Stimulated activated CD4-positive, alpha-beta T cell treated with anti-CD3 and anti-CD28 coated beads, Interleukin-1b, Interleukin-23, amount 100 ng/mL, for 1 hour (primary cell): ENCODE measurements at places on chromosomes 2 and 18.

GRCh38 chr18:10232062-10232461 is 222.4 kb upstream of the APCDD1 start:
- no peak for DNase-seq

DNA sequence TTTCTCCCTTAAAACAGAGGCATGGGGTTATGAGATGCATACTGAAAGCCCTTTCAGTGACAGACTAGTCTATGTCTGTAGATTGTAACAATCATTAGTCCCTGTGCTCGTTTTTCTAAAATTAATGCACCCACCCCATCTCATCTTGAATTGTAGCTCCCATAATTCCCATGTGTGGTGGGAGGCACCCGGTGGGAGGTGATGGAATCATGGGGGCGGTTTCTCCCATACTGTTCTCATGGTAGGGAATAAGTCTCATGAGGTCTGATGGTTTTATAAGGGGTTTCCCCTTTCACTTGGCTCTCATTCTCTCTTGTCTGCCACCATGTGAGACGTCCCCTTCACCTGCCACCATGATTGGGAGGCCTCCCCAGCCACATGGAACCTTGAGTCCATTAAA is 100.9 kb downstream of the AP1S3 start:
- no peak for DNase-seq

GRCh38 chr2:38244301-38244700 is 132.8 kb downstream of the ATL2 start:
- no peak for DNase-seq

- no peak for DNase-seq
Observed at GRCh38 chr2:120845277-120845676, 109.6 kb downstream of the GLI2 start.

DNA sequence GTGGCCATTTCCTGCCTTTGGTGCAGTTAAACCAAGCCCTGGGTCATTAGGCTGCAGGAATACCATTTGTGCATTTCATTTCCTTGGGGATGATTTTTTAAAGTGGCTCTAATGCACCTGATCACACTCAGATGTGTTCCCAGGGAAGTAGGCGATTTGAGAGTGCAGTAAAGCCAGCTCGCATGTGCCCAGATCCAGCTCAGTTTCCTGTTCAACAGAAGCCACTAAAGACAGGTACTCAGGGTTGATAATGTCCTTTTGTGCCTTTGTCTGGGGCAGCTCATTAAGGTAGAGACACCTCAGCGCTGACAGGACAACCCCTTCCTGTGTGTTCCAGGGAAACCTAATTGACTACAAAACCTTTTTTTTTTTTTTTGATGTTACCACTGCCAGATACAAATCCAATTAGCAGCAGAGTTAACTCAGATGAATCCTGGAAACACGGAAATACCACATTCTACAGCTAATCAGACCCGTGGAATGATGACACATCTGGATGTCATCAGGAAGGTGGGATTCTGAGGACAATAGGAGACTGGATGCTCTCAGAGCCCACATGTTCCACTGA is 15.2 kb upstream of the CHRNA1 start:
- no peak for DNase-seq

DNA sequence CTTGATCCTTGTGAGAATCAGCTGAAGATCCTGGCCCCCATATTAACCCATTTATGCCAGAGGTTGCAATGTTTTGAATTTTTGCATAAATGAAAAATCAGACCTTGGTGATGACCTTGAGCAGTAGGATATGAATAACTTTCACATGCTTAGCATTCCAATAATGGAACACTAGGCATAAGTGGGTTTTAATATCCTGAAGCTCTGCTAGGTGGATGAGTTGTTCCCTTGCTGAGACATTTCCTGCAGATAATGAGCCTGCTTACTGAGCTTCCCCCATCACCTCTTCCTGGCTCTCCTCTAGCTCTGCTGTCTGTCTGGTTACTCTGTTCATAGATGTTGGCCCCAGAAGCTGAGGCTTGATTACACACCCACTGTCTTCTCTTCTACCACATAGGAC is 25.5 kb upstream of the SEC11C start:
- DNase-seq = no peak

GRCh38 chr18:65477455-65477854 is 273.4 kb upstream of the CDH7 start:
- DNase-seq = no peak

GRCh38 chr18:54671291-54671881 is 80.3 kb downstream of the DYNAP start:
- no peak for DNase-seq

GRCh38 chr2:58981237-58981636 is 740.1 kb upstream of the FANCL start:
- DNase-seq = no peak

GRCh38 chr2:200635251-200635650 is 49.4 kb downstream of the AOX1 start:
- DNase-seq = no peak

DNA sequence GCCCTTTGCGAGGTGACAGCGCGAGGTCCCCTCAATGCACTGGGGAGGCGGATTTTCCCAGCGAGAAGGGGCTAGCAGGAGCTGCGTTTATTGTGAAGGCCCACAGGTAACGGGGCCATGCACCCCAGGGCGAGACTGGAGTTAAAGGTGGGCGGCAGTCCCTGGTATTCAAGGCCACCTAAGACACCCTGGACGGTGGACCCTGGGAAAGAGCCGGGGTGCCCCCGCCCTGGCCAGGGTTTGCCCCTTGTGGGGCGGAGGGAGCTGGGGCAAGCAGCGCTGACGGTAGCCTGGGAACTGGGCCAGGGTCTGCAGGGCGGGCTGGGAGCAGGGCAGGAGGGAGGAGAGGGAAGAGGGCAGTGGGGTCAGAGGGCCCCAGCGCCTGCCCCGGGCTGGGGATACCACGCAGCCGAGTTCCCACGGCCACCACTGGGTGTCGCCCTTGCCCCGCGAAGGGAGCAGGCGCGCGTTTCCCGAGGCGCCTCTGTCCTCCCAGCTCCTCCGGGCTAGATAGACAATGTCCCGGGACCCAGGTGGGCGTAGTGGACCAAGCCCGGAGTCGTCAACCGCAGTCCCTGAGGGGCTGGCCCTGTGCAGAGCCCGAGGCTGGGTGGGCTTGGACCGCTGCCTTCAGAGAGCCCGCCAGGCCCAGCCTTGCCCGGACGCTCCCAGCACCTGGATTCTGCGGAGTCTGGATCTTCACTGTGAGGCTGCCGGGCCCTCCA is 80.2 kb downstream of the SMAD4 start:
- peak; percentile 70 for DNase-seq

GRCh38 chr18:70920840-70921374 is 632.1 kb downstream of the SOCS6 start:
- no peak for DNase-seq

GRCh38 chr2:126769118-126769517 is 113.2 kb downstream of the GYPC start:
- no peak for DNase-seq

DNA sequence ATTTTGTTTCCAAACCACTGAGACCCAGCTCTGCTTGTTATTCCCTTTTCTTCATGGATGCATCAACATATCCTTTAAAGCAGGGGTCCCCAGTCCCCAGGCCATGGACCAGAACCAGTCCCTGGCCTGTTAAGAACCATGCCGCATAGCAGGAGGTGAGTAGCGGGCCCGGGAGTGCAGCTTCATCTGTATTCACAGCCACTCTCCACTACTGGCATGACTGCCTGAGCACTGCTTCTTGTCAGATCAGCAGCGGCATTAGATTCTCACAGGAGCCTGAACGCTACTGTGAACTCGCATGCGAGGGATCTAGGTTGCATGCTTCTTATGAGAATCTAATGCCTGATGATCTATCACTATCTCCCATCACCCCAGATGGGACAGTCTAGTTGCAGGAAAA is 1.6 kb upstream of the POLI start:
- DNase-seq = no peak

DNA sequence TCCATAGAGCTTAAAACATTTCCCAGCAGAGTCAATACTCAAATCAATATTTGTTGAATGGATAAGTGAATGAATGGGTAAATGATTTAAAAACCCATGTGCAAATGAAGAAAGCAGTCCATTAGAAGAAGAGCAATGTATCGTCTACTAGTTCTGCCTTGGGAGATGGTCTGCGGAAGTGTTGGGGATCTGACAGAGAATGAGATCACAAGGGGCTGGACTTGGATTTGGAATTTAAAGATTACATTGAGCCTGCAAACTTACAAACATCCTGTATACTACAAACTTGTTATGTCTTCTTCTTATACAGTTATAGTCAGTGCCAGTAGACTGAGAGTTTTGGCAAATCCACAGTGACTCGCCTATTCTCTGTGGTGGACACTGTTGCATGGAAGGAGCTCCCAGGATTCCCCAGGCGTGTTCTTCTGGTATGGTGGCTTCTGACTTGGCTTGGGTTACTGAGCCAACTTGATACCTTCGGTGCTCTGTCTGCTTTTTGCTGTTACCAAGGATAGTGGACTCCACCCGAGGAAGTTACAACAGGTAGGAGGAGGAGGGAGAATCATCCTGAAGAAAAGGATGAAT is 163.3 kb upstream of the SERPINE2 start:
- DNase-seq = no peak

GRCh38 chr18:22483407-22483806 is 65.7 kb upstream of the CTAGE1 start:
- DNase-seq = no peak

DNA sequence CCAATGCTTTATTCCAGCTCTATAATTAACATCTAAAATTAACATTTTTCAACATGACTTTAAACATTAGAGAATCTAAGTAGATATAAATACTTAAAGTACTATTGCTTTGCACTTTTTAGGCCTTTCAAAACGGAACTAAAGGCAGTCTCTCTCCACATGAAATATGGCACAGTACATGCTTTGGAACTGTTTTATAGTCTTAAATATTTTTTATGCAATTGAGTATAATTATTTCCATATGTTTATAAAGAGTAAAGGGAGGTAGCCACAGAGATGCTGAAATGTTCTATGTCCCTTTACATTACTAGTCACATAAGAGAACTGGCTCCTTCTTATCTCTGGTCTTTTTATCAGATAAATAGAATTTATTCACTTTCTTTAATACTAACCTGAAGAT is 674.0 kb downstream of the PLCL1 start:
- DNase-seq = no peak

GRCh38 chr2:238378230-238379095 is 48.3 kb upstream of the ASB1 start:
- no peak for DNase-seq

GRCh38 chr2:20378891-20379519 is 28.4 kb upstream of the PUM2 start:
- no peak for DNase-seq

- DNase-seq = no peak
Observed at GRCh38 chr2:47811668-47812067, 28.7 kb downstream of the MSH6 start.

- no peak for DNase-seq
Observed at GRCh38 chr2:186913870-186914269, 64.9 kb upstream of the ZSWIM2 start.

DNA sequence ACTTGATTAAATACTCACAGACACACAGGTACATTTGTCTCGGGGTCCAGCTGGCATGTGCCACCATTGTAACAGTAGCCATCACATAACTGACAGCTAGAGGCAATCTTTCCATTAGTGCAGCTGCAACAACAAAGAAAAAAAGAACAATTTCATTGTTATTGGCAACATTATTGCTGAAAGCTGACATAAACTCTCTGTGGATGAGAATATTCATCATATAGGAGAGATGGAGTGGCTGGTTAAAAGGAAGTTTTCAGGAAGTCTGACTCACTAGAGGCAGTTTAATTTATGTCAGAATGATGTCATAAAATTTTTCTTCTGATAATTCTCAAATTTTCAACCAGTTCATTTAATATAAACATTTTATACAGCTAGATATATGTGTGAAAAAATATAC is 1490.0 kb upstream of the NXPH2 start:
- no peak for DNase-seq

DNA sequence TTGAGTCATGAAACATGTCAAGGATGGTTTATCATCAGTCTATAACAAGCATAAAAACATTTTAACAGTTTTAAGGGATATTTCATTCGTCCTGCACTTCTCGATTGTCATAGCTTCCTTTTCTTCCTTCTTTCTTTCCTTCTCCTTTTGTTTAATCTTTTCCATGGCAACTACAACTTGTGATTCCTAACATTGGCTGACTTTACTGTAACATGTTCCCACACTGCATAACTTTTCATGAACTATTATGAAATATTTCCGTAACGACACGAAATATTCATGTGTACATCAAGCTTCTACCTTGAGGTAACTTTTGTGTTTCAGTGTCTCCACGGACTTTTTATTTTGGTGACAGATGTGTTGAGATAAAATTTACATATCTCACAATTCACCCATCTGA is 134.4 kb downstream of the ACTR3 start:
- DNase-seq = no peak

GRCh38 chr2:9820020-9820973 is 23.0 kb upstream of the TAF1B start:
- no peak for DNase-seq

DNA sequence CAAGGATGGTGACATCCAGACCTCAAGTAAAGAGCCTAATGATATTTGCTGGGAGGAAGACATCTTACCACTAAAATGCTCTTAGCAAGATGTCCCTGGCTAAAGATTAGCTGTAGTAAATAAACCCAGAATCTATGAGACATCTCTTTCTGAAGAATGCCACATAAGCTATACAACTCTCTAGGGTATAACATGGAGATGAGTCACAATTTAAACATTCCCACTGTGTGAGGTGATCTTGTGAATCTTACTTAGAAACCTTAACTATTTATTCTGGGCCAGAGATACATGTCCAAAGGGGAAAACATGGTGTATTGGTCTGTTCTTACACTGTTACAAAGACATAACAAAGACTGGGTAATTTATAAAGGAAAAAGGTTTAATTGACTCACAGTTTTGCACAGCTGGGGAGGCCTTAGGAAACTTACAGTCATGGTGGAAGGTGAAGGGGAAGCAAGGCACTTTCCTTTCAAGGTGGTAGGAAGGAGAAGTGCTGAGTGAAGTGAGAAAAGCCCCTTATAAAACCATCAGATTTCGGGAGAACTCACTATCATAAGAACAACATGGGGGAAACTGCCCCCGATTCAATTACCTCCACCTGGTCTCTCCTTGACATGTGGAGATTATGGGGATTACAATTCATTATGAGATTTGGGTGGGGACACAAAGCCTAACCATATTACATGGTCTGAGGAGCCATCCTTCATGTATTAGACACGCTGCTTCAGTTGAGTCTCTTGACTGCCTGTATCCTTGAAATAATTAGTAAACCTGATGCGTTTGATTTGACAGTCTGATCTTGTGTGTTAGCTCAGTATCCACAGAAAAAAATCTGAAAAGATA is 17.1 kb downstream of the KRCC1 start:
- no peak for DNase-seq

- no peak for DNase-seq
Observed at GRCh38 chr2:198102120-198102519, 297.7 kb downstream of the PLCL1 start.
